ENCODE measurements at places on chromosomes 7 and 10.

- DNase-seq, result no peak
Observed at GRCh38 chr10:2575460-2575859, 491.9 kb upstream of the PFKP start.

DNA sequence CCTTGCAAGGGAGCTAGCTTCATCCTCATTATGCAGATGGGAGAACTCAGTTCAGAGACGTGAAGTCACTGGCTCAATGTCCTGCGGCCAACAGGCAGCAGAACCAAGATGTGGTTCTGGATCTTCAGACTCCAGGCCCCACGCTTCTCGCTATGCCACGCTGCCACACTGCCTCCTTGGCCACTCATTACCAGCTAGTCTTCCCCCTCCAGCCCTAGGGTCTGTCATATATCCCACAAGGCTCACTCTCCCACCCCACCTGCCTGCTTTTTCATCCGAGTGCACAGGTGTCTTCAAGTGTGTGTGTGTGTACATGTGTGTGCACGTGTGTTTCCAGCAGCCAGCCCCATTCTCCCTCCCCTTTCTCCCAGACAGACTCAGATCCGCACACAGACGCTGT lies 53.4 kb downstream of the DENND2A start:
- DNase-seq, result no peak

DNA sequence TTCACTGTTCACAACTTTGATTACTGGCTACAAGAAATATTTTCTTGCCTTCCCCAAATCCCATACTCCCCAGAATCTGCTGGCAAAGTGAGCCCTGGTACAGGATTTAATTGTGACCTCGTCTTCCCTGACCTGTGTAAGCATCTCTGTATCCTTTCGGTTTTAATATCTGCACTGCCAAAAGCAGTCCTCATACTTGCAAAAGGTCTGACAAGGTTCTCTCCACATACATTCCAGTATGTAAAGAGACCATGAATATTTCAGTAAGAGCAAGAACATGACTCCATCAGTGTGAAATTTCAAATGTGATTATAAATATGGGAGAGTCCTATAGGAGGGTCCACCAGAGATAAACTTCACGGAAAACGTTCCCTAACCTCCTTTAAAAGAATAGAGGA lies 134.0 kb upstream of the TCF7L2 start:
- DNase-seq, result peak; percentile 18

DNA sequence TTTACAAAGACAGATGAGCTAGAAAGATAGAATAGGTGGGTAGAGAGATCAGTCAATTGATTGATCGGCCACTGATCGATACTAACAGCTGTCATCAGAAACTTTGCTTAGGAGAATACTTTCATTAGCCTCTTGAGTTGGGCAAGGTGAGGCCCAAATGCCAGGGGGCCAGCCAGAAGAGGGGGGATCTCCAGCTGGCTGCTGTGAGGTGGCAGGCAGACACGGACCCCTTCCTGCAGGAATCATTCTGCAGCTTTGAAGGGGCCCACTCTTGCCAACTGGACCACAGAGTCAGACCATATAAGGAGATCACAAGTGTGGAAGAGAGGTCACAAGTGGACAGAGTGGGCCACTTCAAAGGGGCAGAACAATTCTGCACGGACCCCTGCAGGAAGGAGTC lies 62.9 kb upstream of the DOCK1 start:
- no peak for DNase-seq

GRCh38 chr10:128859738-128860386 lies 607.2 kb upstream of the MGMT start:
- no peak for DNase-seq

DNA sequence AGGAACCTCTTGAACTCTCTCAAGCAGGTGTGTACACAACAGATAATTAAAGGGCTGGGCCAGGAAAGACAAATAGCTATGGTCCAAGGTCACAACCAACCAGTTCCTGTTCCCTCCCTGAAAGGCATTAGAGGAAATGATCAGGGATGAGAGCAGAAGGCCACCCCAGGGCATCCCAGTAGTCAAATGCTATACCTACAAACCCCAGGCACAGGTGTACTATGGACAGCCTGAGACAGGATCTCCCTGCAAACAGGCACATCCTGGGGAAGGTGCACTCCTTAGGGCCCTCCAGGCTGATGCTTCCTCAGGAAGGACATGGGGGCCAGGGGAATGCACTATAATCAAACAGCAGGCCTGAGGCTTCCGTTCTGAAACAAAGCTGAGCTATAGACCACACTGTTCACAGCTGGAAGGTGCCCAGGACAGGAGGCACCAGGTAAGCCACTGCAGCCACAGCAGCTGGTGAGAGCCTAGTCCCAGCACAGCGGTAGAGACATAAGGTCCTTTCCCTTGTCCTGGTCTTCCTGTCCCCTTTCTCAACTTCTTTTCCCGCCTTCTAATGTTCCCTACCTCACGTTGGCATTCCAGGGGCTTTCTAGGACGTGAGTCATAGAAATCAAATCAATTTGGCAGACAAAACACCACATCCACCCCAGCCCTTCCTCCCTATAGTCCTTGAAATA lies 13.3 kb downstream of the PARP12 start:
- DNase-seq, result no peak

DNA sequence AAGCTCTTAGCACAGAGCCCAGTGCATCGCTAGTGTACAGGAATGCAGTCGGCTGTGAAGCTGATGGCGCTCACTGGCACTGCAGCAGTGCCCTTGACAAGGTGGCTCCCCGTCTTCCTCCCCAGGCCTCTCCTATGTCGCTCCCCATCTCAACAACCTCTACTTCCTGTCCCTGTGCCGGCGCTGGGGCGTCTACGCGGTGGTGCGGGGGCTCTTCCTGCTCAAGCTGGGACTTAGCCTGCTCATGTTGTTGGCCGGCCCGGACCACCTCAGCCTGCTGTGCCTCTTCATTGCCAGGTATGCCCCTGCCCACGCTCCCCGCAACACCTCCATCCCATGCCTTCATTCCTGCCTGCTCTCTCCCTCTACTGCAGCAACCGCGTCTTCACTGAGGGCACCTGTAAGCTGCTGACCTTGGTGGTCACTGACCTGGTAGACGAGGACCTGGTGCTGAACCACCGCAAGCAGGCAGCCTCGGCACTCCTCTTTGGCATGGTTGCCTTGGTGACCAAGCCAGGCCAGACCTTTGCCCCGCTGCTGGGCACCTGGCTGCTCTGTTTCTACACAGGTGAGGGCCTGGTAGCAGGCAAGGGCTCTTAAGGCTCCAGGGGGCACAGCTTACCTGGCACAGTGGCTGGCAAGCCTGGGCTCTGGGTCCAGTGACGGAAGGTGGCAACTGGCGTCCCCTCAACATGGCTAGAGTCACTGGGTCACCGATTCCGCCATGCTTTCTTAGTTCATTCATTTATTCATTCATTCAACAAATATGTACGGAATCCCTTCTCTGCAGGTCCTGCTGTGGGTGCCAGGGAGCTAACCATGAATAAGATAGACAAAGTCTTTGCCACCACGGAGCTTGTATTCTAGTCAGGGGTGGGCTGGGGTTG lies 22.3 kb upstream of the C10orf95 start:
- DNase-seq, result no peak

DNA sequence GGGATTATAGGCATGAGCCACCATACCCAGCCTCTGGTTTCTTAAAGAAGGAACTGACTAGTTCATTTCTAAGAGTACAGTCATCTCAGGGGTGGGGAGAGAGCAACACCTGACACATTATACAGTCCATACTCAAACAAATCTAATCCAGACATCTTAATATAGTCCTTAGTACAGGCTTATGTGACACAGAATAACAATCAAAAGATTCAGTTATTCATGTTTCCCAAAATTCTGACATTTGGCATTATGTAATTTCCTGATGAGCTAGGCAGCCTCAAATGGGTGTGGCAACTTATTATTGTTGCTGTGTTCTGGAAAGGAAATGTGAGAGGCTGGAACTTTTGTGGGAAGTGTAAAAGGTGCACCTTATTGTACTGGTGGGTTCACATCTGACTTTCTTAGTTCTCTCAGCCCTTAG lies 116.3 kb downstream of the WDFY4 start:
- no peak for DNase-seq

GRCh38 chr7:38052786-38053185 lies 125.3 kb upstream of the STARD3NL start:
- no peak for DNase-seq

All from astrocyte of the spinal cord (primary cell).